Right ventricle myocardium superior (tissue), 1 donor: ENCODE measurements at places on chromosomes 5 and 9.

DNA sequence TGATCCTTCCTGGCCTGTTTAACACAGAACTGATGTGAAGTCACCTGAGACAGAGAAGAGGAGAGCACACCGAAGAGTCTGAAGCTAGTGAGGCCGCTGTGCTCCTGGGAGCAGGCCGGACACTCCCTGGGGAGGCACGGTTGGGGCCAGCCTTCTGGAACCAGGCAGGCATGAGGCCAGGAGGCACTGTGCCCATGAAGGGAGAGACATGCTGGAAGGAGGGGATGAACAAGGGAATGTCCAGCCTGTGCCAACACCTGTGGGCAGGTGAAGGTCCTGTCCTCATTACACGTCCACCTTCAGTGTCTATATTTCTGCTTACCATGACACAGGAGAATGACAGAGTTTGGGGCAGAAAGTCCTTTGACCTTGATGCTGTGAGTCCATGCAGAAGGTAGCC lies 183.8 kb upstream of the S1PR3 start:
- no peak for DNase-seq

DNA sequence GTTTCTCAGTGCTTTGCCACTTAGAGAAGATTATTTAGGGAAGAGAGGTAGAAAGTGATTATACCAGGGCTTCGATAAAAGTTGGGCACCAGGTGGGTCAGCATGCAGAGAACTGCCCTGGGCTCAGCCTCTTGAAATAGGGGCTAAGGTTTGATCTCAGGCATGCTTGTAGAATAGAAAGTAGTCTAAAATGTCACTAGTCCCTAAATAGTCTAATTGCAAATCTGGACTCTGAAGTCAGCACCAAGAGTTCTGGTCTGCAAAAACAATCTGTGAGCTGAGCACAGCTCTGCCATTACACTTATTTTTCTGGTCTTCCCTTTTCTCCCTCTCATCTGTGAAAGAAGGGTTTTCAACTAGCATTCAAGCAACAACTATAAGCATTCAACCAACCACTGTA lies 248.0 kb downstream of the SMARCA2 start:
- DNase-seq: no peak

- no peak for DNase-seq
Measured at GRCh38 chr9:68793605-68794343, 88.7 kb downstream of the PIP5K1B start.

DNA sequence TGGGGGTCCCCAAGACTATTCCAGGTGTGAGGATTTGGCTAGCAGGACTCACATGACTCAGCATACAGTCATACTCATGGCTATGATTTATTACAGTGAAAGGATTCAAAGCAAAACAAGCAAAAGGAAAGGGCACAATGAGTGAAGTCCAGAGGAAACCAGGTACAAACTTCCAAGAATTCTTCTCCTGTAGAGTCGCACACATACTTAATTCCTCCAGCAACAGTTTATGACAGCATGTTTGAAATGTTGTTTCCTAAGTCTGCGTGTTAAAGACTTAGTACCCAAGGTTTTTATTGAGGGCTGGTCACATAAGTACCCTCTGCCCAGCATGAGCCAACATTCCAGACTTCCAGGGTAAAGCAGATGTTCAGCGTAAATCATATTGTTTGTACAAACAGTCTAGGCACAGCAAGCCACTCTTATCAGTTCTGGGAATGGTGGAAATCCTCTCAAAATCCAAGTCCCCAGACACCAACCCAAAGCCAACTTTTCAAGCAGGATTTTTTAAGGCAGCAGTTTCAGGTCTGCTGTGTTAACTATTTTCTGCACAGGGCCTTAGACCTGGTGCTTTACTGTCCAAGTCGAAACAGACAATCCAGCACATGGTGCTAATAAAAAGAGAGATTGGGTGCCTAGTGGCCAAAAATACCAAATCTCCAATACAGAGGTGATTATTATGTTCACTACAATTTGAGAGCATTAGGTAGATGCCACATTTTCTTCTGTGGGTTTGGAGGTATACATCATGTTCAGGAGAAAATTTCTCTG lies 18.6 kb upstream of the RICTOR start:
- DNase-seq: no peak

- no peak for DNase-seq
Measured at GRCh38 chr9:92656537-92656925, 13.4 kb downstream of the IPPK start.

DNA sequence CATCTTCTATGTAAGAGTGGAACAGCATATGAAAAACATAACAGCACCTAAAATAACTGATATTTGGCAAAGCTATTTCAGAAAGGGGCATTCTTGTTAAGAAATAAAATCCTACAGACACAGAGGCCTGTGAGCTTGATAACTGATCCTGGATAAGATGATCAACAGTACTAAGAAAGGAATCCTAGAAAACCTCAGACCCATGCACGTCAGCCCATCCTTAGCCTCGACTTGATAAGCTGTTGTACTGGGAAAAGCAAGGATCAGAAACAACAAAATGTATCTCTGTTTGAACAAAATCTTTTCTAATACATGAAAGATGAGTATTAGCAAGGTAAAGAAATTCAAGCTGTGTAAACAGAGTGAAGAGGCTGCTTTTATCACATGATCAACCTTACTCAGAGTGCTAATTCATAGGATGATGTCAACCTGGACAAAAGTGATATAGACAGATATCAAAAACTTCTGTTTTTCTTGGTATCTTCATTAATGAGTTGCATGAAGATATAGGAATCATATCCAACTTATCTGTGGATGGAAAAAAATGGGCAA lies 15.2 kb downstream of the LIFR start:
- no peak for DNase-seq

DNA sequence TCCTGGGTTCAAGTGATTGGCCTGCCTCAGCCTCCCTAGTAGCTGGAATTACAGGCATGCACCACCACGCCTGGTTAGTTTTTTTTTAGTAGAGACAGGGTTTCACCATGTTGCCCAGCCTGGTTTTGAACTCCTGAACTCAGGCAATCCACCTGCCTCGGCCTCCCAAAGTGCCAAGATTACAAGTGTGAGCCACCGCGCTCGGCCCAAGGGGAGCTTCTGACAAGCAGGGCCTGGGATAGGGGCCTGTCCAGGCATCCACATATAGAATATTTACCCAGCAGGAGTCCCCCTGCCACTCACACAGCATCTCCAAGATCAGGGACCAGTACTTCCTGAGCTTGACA lies 10.1 kb downstream of the IRF1 start:
- DNase-seq: no peak

GRCh38 chr5:95518417-95518816 lies 36.4 kb downstream of the SKIC3 start:
- DNase-seq: no peak

DNA sequence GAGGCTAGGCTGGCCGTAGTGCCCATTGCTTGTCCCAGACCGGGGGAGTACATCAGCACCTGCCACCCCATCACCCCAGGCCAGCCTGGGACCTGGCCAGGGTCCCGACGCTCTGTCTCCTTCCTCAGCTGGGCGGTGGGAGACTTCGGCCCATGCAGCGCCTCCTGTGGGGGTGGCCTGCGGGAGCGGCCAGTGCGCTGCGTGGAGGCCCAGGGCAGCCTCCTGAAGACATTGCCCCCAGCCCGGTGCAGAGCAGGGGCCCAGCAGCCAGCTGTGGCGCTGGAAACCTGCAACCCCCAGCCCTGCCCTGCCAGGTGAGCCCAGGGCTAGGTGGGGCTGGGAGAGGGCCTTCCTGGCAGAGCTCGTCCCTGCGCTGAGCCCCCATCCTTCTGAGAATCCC lies 16.5 kb upstream of the CACFD1 start:
- DNase-seq: no peak

DNA sequence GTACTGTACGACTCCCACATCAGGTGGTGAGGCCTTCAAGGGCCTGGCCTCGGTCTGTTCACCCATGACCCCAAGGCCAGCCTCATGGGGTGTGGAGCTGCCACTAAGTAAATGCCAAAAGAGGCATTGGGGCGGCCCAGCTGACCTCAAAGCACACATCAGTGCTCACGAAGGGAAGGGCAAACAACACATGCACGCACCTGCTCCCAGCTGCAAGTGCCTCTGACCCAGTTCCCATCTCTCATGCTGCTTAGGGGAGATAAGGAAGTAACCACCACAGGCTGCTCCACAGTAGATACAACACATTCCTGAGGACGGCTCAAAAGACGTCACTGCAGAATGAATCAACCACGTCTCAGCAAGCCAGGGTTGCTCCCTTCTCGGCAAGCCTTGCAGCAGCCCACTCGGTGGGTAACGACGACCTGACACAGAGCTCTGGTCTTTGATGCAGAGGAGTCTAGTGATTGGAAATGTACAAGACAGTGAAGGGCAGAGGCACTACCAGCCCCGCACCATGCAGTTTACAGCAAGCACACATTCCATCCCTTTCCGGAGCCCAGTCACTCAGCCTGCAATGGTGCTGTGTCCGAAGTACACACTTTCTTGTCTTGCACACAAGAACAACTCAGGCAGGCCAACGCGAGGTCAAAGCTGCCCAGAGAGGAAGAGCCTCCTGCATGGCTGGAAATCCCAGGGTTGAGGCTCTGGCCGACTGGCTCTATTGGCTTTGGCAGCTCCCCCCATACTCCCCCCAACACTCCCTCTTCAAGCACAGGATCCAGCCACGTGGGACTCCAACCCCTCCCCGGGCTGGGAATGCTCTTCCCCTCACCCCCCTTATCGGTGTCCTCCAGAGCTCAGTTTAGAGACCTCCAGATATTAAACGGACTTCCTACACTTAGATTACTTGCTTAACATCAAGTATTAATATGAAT lies 31.8 kb downstream of the FABP6 start:
- no peak for DNase-seq

GRCh38 chr5:89279391-89280036 lies 396.5 kb upstream of the MEF2C start:
- no peak for DNase-seq

- no peak for DNase-seq
Measured at GRCh38 chr9:36865731-36866635, 168.1 kb downstream of the PAX5 start.

GRCh38 chr5:98128846-98129245 lies 644.6 kb upstream of the RGMB start:
- DNase-seq: no peak

- DNase-seq: no peak
Measured at GRCh38 chr5:149445739-149446369, 66.8 kb upstream of the IL17B start.

DNA sequence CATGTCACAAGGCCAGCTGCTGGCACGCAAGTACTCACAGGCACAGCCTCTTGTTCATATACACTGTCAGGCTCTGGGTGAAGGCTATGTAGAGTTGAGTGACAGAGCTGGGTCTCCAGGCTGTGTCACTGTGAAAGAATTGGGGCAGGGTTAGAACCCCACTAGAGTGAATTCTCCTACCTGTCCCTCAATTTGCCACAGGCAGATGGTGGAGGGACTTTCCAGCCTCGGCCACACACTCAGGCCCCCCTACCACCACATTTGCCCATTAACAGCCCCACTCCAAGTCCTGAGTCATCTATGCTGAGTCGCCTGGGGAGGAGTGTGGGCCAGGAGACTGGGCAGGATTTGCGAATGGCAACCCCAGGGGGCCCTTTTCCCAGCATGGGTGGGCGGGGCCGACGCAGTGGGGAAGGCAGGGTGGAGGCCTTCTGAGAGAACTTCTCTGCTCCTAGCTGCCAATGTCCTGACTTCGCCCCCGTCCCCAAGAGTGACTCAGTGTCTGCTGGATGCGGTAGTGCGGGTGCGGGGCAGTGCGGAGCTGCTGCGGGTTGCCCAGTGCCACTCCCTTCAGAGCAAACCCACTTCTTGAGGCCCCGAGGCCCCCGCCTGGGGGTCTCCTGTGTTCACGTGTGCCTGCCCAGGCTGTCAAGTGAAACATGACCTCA lies 50.3 kb upstream of the PSD2 start:
- DNase-seq: peak; percentile 68

GRCh38 chr9:4762886-4763541 lies 22.0 kb upstream of the AK3 start:
- peak; percentile 51 for DNase-seq

- DNase-seq: no peak
Measured at GRCh38 chr5:114319236-114319635, 42.6 kb upstream of the KCNN2 start.

- no peak for DNase-seq
Measured at GRCh38 chr9:136042541-136042940, 52.5 kb downstream of the NACC2 start.

- DNase-seq: no peak
Measured at GRCh38 chr5:136740228-136740627, 374.9 kb upstream of the TRPC7 start.

DNA sequence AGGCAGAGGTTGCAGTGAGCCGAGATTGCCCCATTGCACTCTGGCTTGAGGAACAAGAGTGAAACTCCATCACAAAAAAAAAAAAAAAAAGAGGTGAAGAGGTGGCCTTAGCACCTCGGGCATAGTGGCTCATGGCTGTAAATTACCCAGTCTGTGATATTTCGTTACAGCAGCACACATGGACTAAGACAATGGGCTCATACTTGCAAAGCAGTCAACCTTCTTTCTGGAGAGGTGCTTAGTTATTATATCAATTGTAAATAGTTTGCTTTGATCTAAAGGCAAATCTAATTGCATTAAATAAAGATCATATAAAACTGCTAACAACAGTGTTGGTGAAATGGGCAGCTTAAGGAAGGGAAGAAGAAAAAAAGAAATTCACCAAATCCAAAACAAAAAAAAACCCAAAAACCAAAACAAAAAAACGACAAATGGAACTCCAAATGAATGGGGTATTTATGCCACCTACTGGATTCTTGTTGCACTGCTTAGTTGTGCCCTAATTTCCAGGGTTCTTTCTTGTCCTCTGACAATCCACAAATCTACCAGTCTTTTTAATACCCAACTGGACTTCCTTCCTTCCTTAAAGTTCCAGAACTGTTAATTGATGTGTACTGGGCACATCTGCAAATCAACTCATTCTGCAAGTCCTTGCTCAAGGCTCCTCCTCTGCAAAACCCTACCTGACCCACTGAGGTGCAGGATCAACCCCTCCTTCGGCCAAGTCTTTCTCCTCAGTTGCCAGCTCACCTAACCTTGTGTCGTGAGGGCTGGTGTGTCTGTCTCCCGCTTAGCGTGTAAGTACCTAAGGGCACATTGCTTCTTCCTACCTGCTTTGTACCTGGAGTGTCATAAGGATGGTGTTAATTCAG lies 35.0 kb upstream of the DMRT1 start:
- DNase-seq: no peak

DNA sequence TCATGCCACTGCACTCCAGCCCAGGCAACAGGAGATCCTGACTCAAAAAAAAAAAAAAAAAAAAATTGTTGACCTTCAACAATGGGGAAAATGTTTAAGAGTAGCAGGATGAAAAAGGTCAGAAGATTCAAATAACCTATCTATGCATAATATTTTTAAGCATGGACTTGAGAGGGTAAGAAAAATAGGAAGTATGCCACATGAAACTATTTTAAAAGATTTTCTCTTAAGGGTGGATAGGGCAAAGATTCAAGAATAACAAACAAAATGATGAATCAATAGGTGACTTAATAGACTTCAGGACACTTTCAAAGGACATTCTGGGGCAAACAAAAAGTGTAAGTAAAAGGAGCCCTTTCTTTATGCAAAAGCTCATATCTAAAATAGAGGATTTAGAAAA lies 3.2 kb downstream of the TEX48 start:
- no peak for DNase-seq

DNA sequence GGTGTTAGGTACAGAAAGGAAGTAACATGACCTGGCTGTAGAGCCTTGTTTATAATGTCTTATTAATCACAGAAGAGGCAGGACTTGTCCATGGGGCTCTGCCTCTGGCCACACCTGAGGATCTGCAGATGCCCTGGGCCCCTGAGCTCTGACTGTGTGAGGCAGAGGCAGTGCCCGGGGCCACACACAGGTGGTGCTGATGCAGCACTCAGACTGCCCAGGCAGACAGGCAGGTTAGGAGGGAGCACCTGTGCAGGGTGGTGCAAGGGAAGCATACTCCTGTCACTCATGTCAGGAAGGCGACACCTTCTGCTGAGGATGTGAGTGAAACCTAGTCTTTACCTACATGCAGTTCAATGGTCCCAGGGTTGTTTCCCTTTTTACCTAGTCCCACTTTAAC lies 88.7 kb downstream of the CFAP90 start:
- no peak for DNase-seq
